ENCODE measurements at places on chromosomes 7 and 10. TPM values are rescaled to one million over a fixed set of nuclear protein-coding genes. Genes with fewer than 3 reads are reported as not detected.
A peak's percentile ranks its signal among the peaks of the same experiment; 100 is the strongest.

The NMT2 gene
- total RNA-seq = 14.3 TPM

The INHBA gene
- total RNA-seq = 2.4 TPM

The VAX1 gene
- not detected for total RNA-seq

The LRRC72 gene
- total RNA-seq = not detected

The DPY19L1 gene
- 23.7 TPM for total RNA-seq

The NKX1-2 gene
- not detected for total RNA-seq

The ENKUR gene
- total RNA-seq = not detected

The MAT1A gene
- 0.07 TPM for total RNA-seq

- H3K4me1 ChIP-seq = no peaks in the 10 kb centered on the region
- no peak overlapping the region for H3K4me3 ChIP-seq
- DNase-seq = no peak
- H3K36me3 ChIP-seq = no peaks in the 10 kb centered on the region
Observed at GRCh38 chr7:22302951-22303423, 54.0 kb downstream of the RAPGEF5 start.

DNA sequence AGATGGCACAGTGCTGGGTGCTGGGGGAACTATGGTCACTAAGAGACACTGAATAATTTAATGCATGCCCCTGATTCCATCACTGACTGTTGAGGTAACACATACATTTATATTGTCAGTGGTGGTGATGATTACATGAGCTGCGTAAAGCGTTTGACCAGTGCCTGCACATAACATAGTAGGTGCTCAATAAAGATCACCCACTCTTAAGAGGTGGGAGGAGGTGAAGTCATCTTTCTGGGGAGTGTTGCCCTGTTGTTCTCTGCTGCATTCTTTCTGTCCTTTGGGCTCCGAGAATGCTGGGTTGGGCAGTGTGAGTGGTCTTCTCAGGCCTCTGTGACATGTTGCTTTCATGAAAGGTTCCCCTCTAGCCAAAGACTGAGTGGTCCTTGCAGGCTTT, 68.0 kb downstream of the TCF7L2 start:
- H3K36me3 ChIP-seq = no peaks in the 10 kb centered on the region
- DNase-seq = no peak
- no peak overlapping the region for H3K27ac ChIP-seq
- no peaks in the 10 kb centered on the region for H3K27me3 ChIP-seq

DNA sequence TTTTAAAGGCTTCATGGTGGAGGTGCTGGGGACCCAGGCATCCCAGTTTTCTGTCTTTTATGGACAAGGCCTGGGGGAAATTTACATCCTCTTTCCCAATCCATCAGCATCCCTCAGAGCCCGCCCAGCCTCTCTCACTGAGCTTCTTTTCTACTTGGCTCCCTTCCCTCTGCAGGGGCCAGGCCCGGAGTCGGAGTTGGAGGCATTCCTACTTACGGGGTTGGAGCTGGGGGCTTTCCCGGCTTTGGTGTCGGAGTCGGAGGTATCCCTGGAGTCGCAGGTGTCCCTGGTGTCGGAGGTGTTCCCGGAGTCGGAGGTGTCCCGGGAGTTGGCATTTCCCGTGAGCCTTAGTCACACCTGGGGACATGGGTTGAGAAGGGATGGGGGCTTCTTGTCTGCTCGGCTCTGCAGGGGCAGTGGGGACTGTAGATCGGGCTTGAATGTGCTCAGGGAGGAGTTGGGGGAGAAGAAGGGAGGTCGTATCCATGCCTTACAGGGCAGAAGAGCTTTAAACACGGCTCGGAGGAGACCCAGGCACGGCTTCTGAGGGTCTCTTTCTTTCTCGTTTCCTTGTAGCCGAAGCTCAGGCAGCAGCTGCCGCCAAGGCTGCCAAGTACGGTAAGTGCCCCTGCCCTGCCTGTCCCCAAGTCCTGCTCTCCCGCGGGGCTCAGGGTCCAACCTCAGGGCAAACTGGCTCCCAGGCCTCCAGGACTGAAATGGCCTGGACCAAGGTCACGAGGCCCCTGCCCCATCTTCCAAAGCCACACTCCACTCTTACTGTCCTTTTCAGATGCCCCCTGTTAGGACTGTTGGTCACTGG, 27.3 kb upstream of the LIMK1 start:
- no peak for DNase-seq
- H3K27me3 ChIP-seq = no peaks in the 10 kb centered on the region
- H3K4me3 ChIP-seq = no peak overlapping the region
- H3K27ac ChIP-seq = no peak overlapping the region
- no peaks in the 10 kb centered on the region for H3K36me3 ChIP-seq

DNA sequence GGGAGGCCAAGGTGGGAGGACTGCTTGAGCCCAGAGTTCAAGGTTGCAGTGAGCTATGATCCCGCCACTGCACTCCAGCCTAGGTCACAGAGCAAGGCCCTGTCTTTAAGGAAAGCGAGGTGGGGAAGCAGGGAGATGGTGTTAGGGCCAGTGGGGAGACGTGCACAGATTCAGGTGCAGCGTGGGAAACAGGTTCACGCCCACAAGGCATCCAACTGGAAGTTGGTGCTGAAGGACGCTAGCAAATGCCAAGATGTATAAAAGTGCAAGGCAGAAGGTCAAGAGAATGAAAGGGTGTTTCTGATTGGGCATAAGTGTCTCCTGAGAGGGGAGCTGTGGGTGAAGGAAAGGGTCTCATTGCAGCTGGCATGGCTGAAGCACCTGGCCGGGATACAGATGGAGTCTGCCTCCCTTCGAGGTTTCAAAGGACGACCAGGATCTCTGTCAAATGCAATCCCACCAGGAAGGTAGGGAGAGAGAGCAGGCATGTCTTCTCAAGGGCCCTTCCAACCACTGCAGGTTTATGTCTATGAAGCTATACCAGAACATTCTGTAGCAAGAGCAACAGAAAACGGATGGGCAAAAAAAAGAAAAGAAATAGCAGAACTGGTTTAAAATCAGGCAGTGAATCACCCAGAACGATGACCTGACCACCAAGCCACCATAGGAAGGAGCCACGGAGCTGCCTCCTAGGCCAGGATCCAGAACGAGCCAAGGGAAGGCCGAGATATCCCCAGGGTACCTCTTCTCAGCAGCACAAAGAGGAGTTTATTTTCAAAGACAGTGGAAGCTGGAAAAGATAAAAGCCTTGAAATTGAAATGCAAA, 43.2 kb downstream of the GSDME start:
- H3K27me3 ChIP-seq = no peaks in the 10 kb centered on the region
- no peaks in the 10 kb centered on the region for H3K4me1 ChIP-seq
- peaks cover 4% of the 10 kb centered on the region for H3K36me3 ChIP-seq
- H3K27ac ChIP-seq = no peak overlapping the region
- H3K4me3 ChIP-seq = no peak overlapping the region

- no peaks in the 10 kb centered on the region for H3K36me3 ChIP-seq
- peak overlapping the region; percentile 97 for H3K27ac ChIP-seq
- H3K4me3 ChIP-seq = peak overlapping the region; percentile 51
- H3K27me3 ChIP-seq = no peaks in the 10 kb centered on the region
- no peak for DNase-seq
- peaks cover 36% of the 10 kb centered on the region for H3K4me1 ChIP-seq
Observed at GRCh38 chr7:107167483-107168232, 1.1 kb upstream of the HBP1 start.

GRCh38 chr10:118844731-118845521, 90.2 kb upstream of the CACUL1 start:
- H3K27ac ChIP-seq = peak overlapping the region; percentile 30
- no peak for DNase-seq
- peaks cover 28% of the 10 kb centered on the region for H3K4me1 ChIP-seq
- no peaks in the 10 kb centered on the region for H3K27me3 ChIP-seq
- no peaks in the 10 kb centered on the region for H3K36me3 ChIP-seq

DNA sequence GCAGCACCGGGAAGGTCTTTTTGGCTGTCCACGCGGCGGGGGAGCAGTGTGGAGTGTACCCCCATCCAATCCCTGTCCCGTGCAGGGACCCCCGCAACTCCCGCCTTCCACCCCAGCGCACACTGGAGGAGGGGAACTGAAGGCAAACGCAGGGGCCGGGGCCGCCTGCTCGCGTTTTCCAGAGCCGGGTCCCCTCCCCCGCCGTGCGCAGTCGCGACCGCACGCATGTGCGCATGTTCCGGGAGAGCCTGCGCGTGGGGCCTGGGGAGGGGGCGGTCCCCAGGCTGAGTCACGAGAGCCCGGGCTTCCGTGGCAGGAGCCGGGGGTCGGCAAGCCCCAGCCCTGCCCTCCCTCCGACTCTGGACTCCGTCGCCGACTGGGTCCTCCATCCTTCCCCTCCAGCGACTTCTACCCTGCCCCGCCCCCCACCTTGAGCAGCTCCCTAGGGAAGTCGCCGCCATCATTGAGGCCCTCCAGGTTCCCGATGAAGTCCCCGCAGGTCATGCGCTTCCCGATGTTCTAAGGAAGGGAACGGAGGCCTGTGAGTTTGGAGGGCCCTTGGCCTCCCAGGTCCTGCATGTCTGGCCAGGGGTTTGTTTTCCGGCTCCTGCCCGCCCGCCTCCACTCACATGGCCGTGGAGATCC, 8.0 kb downstream of the PSD start:
- H3K36me3 ChIP-seq = no peaks in the 10 kb centered on the region
- H3K27ac ChIP-seq = no peak overlapping the region

- H3K27ac ChIP-seq = peak overlapping the region; percentile 92
- H3K36me3 ChIP-seq = no peaks in the 10 kb centered on the region
- no peak overlapping the region for H3K4me3 ChIP-seq
- peak; percentile 78 for DNase-seq
Observed at GRCh38 chr10:72242675-72243074, 26.6 kb upstream of the ASCC1 start.

DNA sequence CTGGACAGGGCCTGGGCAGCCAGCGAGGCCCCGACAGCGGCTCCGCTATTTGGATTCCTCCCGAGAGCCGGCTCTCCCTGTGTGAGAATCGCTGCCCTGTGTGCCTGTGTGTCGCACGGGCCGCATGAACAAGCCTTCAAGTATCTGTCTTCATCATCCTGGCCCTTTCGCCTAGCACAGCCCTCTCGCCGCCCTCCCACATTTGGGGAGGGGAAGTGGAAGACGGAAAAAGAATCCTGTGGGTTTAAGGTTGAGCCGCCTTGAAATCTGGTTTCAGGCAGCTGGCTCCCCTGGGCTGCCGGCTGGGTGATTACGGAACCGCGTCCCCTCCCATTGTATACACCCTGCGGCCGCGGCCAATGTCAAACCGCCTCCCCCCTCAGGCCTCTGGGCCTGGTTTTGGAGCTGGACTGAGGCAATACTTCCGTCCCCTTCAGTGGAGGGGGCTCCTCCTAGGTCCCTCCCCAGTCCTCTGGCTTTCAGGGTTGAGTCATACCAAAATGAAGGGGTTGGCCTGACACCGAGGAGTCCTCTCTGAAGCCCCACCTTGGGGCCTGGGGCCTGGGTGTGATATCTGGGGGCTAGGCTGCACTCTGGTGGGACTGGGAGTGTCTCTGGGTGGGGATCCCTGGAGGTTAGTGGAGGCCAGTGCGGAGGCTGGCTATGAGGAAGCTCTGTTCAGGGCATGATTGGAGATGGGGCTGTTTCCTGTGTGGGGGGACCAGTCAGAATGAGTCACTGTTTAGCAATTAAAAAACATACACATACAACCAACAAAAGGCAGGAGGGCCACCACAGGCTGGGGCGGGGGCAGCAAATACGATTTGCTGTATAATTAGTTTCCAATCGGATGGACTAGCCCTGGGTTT, 1.7 kb downstream of the TRIM8 start:
- peak; percentile 90 for DNase-seq
- H3K36me3 ChIP-seq = peaks cover 1% of the 10 kb centered on the region
- H3K27me3 ChIP-seq = no peaks in the 10 kb centered on the region
- peak overlapping the region; percentile 68 for H3K4me3 ChIP-seq

- no peak overlapping the region for H3K27ac ChIP-seq
- no peaks in the 10 kb centered on the region for H3K27me3 ChIP-seq
- no peak for DNase-seq
Observed at GRCh38 chr7:32161708-32162107, 91.5 kb upstream of the PDE1C start.

DNA sequence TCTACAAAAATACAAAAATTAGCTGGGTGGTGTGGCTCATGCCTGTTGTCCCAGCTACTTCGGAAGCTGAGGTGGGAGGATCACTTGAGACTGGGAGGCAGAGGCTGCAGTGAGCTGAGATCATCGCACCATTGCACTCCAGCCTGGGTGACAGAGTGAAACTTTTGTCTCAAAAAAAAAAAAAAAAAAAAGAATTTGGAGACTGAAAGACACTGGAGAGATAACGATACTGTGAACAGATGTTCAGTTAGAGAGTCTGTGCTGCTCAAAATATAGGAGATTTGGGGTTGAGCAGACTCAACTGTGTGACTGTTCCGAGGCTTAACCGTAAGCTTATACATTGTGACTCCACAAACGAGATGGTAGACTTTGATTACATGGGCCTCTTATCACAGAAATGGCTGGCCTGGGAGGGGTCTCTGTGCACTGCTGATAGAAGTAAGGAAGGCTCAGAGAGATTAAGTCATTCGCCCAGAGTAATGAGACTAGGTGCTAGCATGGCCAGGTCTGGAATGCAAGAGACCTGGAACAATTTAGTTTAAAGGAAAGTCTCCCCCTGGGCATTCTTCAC, 19.4 kb downstream of the WBP1L start:
- H3K27ac ChIP-seq = peak overlapping the region; percentile 31
- no peak for DNase-seq
- no peaks in the 10 kb centered on the region for H3K36me3 ChIP-seq
- H3K4me1 ChIP-seq = peaks cover under 1% of the 10 kb centered on the region

DNA sequence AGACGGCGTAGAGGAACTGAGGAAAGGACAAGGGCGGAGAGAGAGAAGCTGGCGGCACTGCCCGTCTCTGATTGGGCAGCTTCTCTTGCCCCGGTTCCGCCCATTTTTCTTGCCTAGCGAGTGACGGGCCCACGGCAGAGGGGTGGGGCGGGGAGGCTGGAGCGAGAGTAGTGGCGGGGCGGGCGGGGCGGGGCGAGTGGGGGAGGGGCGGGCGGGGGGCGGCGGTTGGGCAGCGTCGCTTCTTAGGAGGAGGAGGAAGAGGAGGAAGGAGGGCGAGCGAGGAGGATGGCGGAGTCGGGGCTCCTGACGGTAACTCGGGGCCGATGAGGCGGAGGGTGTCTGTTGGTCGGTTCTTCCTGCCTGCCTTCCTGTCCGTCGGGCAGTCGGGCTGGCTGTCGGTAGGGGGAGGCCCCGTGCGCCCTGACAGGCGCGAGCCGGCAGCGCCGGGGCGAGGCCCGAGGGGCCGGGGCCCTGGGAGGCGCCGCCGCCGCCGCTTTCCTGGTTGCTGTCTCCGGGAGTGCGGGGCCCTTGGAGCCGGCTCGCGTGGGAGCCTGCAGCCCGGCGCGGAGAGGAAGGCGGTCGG, at the start of gene SHOC2:
SHOC2 (plus strand) TSS at position 256 of the 583 bp plus-strand sequence. CDS start 44,755 bp downstream, outside the sequence.
- peak; percentile 100 for DNase-seq
- peaks cover 7% of the 10 kb centered on the region for H3K36me3 ChIP-seq
- H3K27me3 ChIP-seq = no peaks in the 10 kb centered on the region
- peaks cover 15% of the 10 kb centered on the region for H3K4me1 ChIP-seq
- peak within 1 kb of the TSS; percentile 94 for H3K27ac ChIP-seq
- H3K4me3 ChIP-seq = peak within 1 kb of the TSS; percentile 84

GRCh38 chr7:158730383-158731346, 26.1 kb upstream of the NCAPG2 start:
- no peaks in the 10 kb centered on the region for H3K27me3 ChIP-seq
- peaks cover 17% of the 10 kb centered on the region for H3K36me3 ChIP-seq
- no peak for DNase-seq
- H3K4me3 ChIP-seq = no peak overlapping the region
- H3K4me1 ChIP-seq = no peaks in the 10 kb centered on the region

- H3K4me1 ChIP-seq = no peaks in the 10 kb centered on the region
- H3K4me3 ChIP-seq = no peak overlapping the region
- no peak for DNase-seq
- no peaks in the 10 kb centered on the region for H3K27me3 ChIP-seq
- no peak overlapping the region for H3K27ac ChIP-seq
- no peaks in the 10 kb centered on the region for H3K36me3 ChIP-seq
Observed at GRCh38 chr7:38102507-38102906, 75.5 kb upstream of the STARD3NL start.
